ENCODE measurements at places on chromosomes 11 and 22.

DNA sequence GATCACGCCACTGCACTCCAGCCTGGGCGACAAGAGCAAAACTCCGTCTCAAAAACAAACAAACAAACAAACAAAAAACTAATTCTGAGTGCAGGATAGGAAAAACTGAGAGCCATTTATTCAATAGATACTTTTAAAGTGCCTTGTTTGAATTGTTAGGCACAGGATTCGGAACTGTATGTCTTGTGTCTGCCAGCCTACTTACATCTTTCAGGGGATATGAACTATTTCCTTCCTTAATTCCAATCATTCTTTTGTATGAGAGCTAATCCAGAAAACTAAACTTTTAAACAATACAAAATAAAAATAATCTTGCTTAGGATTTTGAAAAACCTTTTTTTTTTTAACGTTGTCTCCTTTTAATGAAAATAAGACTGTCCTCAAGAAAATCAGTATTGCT, 12.6 kb downstream of the UVRAG start:
- DNase-seq: no peak

DNA sequence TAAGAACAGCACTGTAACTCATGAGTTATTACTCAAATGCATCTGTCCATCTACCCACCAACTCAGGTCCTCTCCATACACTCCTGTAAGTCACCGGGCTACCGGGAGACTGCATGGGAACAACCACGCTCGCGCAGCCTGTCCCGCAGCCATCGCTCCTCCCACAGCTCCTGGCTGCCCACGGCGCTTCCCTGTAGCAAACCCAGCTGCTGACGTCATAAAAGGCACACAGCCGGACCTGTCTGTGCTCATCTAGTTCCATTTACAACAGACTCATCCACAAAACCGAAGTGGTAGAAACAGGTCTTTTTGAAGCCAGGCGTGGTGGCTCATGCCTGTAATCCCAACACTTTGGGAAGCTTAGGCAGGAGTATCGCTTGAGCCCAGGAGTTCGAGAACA, 23.4 kb upstream of the PACSIN2 start:
- no peak for DNase-seq

- DNase-seq: no peak
Measured at GRCh38 chr22:36375071-36375980, 12.4 kb downstream of the MYH9 start.

GRCh38 chr11:69269388-69269787, 24.6 kb upstream of the MYEOV start:
- DNase-seq: no peak

GRCh38 chr22:47327241-47327640, 564.8 kb downstream of the TBC1D22A start:
- DNase-seq: no peak
